GDM1 (cell line): ENCODE measurements at places on chromosomes 11 and 22.

DNA sequence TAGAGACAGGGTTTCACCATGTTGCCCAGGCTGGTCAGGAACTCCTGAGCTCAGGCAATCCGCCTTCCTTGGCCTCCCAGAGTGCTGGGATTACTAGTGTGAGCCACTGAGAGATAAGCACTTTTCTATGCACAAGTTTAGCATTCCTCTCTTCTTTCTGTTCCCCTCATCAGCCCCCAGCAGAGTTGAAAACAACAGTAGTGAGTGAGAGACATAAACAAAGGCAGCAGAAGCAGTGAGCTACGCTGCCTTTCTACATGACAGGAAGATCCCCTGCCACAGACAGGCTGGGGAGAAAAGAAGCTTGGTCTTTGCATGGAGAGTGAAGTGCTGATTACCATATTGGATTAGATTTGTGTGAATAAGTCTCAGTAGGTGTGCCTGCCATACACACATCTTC lies 392.0 kb upstream of the KIRREL3 start:
- DNase-seq = no peak

DNA sequence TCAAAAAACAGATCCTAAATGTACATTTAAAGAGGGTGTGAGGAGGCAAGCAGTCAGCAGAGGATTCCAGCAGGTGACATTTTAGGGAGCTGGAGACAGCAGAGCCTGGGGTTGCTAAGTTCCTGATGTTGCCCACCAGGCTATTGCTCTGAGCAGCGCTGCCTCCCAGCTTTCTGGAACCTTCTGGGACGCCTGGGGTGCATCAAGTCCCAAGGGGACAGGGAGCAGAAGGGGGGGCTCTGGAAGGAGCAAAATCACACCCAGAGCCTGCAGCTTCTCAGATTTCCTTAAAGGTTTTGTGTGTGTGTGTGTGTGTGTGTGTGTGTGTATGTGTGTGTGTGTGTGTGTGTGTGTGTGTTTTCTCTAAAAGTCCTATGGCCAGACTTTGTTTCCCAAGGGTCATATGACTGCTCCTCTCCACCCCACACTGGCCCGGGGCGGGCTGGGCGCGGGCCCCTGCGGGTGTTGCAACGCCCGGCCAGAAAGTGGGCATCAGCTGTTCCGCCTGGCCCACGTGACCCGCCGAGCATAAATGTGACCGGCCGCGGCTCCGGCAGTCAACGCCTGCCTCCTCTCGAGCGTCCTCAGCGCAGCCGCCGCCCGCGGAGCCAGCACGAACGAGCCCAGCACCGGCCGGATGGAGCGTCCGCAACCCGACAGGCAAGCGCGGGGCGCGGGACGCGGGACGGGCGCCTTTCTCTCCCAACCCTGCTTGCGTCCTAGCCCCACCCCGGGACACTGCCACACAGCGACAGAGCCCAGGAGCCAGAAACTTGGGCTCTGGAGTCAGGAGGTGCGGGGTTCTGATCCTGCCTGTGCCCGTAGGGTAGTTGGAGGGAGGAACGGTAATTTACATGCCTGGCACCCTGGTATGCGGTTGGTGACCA lies at the start of gene HMOX1:
TSS of gene HMOX1 (plus strand) at position 560 of the 887 bp plus-strand sequence. CDS start at position 638, 78 bp downstream.
- DNase-seq = no peak

DNA sequence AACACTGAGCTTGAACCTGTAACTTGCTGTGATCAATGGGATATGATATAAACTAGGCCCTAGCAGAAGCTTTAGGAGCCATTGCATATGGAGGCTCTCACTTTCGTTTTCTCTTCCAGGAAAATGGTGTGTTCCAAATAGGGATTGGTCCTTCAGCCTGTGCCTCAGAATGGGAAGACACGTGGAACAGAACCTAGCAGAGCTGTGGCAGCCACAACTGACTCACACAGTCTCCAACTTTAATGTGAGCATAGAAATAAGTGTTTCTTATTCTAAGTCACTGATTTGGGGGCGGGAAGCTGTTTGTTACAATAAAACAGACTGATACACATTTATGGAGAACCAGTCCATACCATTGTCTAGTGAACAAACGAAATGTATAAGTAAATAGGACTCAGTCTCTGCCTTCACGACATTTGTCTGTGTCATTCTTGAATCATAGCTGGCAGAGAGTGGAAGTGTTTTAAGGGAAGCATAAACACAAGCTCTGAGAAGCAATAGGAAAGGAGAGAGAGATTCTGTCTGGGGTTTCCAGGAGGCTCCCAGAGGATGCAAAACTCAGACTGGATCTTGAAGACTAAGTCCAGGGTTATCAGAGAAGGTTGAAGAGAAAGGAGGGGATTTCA lies 97.3 kb downstream of the GALNT18 start:
- DNase-seq = no peak

DNA sequence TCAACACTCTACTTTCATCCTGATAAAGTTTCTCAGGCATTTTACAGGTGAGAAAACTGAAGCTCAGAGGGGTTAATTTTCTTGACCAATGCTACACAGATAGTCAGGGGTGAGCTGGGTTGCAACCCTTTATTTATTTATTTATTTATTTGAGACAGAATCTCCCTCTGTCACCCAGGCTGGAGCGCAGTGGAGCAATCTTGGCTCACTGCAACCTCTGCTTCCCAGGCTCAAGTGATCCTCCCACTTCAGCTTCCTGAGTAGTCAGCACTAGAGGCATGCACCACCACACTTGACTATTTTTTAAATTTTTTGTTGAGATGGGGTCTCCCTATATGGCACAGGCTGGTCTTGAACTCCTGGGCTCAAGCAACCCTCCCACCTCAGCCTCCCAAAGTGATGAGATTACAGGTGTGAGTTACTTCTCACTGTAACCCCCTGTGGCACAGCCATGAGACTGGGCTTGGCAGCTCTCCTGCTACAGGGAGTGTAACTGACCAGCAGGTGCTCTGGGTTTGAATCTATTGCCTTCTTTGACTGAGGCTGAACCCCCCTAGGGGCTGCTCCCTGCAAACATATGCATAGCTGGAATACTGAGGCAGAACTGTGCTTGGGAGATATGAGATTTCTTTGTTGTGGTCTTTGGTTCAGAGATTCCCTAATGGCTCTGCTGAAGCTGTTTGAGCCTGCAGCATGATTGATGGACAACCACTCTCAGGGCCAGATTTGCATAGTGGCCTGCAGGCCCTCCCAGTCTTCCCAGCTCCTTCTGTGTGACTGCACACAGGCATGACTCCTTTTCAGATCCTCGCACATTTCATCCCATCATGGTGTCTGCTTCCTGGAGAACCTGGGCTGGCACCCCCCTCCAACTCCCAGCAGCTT lies 6.1 kb downstream of the C11orf96 start:
- DNase-seq = no peak

DNA sequence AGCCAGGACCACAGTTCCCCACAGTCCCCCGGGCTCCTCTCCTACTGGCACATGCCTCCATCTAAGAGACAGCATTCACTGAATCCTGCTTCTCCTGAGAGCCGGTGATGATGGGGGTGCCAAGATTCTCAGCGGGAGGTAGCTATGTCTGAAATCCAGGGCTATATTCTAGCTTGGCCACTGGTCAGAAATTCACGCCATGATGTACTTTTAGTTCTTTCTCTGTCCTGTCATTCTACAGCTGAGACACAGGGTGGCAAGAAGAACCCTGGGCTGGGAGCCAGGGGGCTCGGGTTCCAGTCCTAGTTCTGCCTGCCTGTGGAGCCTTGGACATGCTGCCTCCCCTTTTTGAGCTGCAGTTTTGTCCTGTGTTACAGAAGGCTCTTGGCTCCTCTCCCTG lies 59.2 kb upstream of the PHOX2A start:
- DNase-seq = no peak

DNA sequence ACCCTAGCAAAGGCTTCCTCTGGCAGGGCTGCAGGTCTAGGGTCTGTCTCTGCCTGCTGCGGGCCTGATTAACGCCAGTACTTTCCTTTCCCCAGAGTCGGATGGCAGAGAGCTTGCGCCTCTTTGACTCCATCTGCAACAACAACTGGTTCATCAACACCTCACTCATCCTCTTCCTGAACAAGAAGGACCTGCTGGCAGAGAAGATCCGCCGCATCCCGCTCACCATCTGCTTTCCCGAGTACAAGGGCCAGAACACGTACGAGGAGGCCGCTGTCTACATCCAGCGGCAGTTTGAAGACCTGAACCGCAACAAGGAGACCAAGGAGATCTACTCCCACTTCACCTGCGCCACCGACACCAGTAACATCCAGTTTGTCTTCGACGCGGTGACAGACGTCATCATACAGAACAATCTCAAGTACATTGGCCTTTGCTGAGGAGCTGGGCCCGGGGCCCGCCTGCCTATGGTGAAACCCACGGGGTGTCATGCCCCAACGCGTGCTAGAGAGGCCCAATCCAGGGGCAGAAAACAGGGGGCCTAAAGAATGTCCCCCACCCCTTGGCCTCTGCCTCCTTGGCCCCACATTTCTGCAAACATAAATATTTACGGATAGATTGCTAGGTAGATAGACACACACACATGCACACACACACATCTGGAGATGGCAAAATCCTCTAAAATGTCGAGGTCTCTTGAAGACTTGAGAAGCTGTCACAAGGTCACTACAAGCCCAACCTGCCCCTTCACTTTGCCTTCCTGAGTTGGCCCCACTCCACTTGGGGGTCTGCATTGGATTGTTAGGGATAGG lies 18.6 kb downstream of the RSPH14 start:
- no peak for DNase-seq

DNA sequence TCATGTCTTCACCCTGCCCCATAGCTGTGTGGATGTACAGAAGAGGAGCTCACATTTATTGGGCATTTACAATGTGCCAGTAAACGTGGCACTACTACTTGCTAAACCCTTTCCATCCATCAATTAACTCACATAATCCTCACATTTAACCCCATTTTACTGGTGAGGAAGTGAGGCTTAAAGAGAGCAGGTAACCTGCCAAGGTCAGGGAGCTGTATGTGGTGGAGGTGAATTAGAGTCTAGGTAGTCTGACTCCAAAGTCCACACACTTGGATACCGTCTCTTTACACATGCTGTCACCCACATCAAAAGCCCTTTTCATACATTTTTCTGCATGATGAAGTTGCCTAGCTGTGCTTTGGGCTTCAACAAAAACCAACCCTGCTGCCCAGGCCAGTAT lies 10.8 kb downstream of the PLEKHA7 start:
- DNase-seq = no peak

GRCh38 chr11:127531167-127531566 lies 530.6 kb upstream of the KIRREL3 start:
- no peak for DNase-seq

DNA sequence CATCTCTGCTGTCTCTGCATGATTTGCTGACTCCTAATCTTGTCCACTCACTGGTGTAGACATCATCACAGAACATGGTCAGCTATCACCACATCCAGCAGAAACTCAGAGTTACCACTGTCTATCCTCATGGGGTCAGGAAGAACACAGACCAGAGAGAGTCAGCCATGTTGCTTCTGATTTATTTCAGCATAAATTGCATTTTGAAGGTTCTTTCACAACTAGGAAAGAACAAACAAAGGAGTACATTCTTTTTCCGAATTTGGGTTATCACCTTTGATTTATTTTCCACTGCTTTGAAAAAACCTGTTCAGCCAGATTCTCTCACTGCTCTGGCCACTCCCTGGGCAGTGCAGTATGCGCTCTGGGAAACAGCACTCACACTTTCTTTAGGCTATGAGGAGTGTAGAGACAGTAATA lies 172.0 kb upstream of the MTMR2 start:
- no peak for DNase-seq

DNA sequence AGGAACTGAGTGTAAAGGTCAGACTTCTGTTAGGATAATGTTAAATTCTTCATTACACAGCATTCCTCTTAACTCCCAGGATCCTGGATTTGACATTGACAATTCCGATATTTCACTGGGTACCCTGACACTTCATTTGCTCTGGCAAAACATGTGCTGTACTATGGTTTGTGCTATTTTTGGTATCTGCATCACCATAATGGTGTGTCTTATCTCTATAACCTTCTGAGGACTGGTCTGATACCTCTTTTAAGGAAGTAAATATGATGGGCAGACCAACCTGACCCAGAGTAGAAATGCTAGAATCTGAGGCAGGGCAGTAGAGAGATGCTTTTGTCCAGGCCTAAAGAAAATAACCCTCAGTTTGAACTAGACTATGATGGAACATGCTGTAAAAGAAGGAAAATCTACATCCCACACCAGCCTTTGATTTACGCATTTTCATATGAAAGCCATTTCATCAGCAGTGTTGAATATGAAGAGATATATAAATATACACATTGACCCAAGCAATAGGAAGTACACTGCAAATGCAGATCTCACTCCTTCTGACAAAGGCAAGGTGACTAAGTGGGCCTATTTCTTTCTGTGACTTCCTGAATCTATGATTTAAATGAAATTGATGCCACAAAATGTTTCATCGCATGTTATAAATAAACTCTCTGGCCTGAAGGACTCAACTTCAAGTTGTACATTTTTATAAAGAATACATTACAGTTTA lies 966.7 kb downstream of the DLG2 start:
- no peak for DNase-seq

DNA sequence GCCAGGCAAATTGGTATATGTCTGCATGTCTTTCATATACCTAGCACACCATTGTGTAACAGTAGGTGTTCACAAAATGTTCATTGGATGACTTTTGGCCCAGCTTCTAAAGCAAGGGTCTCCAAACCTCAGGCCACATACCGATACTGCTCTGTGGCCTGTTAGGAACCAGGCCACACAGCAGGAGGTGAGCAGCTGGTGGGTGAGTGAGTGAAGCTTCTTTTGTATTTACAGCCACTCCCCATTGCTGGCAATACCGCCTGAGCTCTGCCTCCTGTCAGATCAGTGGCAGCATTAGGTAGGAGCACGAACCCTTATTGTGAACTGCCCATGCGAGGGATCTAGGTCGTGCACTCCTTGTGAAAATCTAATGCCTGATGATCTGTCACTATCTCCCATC lies 836.6 kb downstream of the NTM start:
- DNase-seq = no peak

GRCh38 chr11:95354304-95354703 lies 123.3 kb upstream of the SESN3 start:
- no peak for DNase-seq

DNA sequence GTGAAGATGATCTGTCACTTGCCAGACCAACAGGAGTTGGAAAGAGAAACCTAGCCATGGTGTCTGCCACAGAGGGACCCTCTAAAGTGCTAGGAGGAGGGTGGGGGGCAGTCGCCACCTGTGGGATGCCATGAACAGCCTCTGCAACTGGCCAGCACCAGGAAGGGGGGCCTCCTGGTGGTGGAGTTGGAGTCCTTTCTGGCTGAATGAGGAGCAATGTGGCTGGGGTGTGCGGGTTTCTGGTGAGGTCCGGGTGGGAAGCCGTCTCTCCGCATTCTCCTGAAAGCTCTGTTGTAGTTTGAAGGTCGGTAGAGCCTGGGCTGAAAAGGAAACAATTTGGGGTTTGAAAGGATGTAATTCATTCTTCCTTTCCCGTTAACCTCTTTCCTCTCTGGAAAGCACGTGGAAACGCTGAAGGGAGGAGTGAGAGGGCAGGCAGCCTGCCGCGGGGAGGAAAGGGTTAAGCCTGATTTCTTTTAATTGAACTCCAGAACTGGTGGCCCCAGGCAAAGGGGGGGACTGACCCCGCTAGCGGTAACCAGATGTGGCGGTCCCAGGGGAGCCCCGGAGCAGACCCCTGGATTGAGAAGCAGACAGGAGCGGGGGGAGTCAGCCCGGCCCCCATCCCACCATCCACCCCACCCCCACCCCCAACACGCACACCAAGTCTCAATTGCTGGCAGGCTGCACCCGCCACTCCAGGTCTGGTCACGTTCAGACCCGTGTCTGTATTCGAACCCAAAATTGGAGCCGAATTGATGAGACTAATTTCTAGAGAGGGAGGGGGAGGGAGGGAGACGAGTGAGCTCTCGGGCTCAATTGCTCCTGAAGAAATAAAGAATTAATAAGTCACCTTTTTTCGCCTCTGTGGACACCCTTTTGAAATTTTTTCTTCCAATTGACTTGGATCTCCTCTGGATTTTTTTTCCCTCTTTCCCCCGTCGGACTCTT lies 1.8 kb upstream of the FLI1 start:
- peak; percentile 25 for DNase-seq
